Small intestine (tissue), 16 donors: ENCODE measurements at places on chromosomes 5 and 9. TPM values are rescaled to one million over a fixed set of nuclear protein-coding genes. Genes with fewer than 3 reads are reported as not detected.

OR4F3 gene
- not detected for polyA plus RNA-seq

PCDHA8 gene
- 0.06 TPM for polyA plus RNA-seq

IL9 gene
- polyA plus RNA-seq: not detected

HRH2 gene
- 6.5 TPM for polyA plus RNA-seq

PFN3 gene
- not detected for polyA plus RNA-seq

PCDHB12 gene
- not detected for polyA plus RNA-seq

TRIM36 gene
- polyA plus RNA-seq: 22.1 TPM

NR5A1 gene
- polyA plus RNA-seq: 0.10 TPM

UNC5A gene
- not detected for polyA plus RNA-seq

WDR31 gene
- 2.5 TPM for polyA plus RNA-seq

IGFBPL1 gene
- polyA plus RNA-seq: 0.95 TPM

CAMK2A gene
- polyA plus RNA-seq: not detected

SPATA6L gene
- 8.5 TPM for polyA plus RNA-seq

LHX3 gene
- polyA plus RNA-seq: not detected

DND1 gene
- polyA plus RNA-seq: 1.4 TPM

PTGS1 gene
- 7.5 TPM for polyA plus RNA-seq

SPINK6 gene
- polyA plus RNA-seq: not detected

LCP2 gene
- polyA plus RNA-seq: 14.1 TPM

IFNK gene
- polyA plus RNA-seq: not detected

TBCA gene
- 198 TPM for polyA plus RNA-seq

NDUFS4 gene
- 142 TPM for polyA plus RNA-seq

SHISAL2B gene
- not detected for polyA plus RNA-seq

PCDHGA8 gene
- polyA plus RNA-seq: 0.15 TPM

TIMD4 gene
- polyA plus RNA-seq: 0.51 TPM

GAPVD1 gene
- polyA plus RNA-seq: 6.5 TPM

FCN1 gene
- polyA plus RNA-seq: not detected

MYOZ3 gene
- polyA plus RNA-seq: 0.45 TPM

FBP2 gene
- polyA plus RNA-seq: 1.9 TPM

MLANA gene
- polyA plus RNA-seq: 0.58 TPM

IFNA4 gene
- polyA plus RNA-seq: not detected

DOCK2 gene
- polyA plus RNA-seq: 1.3 TPM

GPR21 gene
- not detected for polyA plus RNA-seq

TRAF1 gene
- 1.1 TPM for polyA plus RNA-seq

HTR1A gene
- not detected for polyA plus RNA-seq

DMRT3 gene
- polyA plus RNA-seq: not detected

IL6ST gene
- polyA plus RNA-seq: 49.3 TPM

RASGEF1C gene
- 0.40 TPM for polyA plus RNA-seq

NCS1 gene
- 0.89 TPM for polyA plus RNA-seq

SLC30A5 gene
- polyA plus RNA-seq: 33.8 TPM

ANKRD18B gene
- 0.48 TPM for polyA plus RNA-seq

CEP120 gene
- polyA plus RNA-seq: 12.6 TPM

COL27A1 gene
- 0.45 TPM for polyA plus RNA-seq

PHF24 gene
- 0.15 TPM for polyA plus RNA-seq

KIAA0825 gene
- 2.6 TPM for polyA plus RNA-seq

INIP gene
- polyA plus RNA-seq: 16.7 TPM

PRLR gene
- polyA plus RNA-seq: 3.6 TPM

NRARP gene
- polyA plus RNA-seq: 12.6 TPM

LRRC26 gene
- 13.0 TPM for polyA plus RNA-seq

SV2C gene
- not detected for polyA plus RNA-seq

ISL1 gene
- polyA plus RNA-seq: 2.2 TPM

ZNG1A gene
- polyA plus RNA-seq: 44.9 TPM

ABLIM3 gene
- polyA plus RNA-seq: 6.5 TPM

ALAD gene
- 44.5 TPM for polyA plus RNA-seq

TMEM250 gene
- 38.9 TPM for polyA plus RNA-seq

COL15A1 gene
- polyA plus RNA-seq: 0.81 TPM
